ENCODE measurements at places on chromosomes 7 and 10. TPM values are rescaled to one million over a fixed set of nuclear protein-coding genes. Genes with fewer than 3 reads are reported as not detected.

The ACTR3C gene
- total RNA-seq, result 1.7 TPM

The TACC2 gene
- total RNA-seq, result 54.6 TPM

The ACTL6B gene
- total RNA-seq, result not detected

The DENND2A gene
- total RNA-seq, result 26.4 TPM

The ELAPOR2 gene
- 17.8 TPM for total RNA-seq

The FAM221A gene
- 3.7 TPM for total RNA-seq

The GBX1 gene
- total RNA-seq, result not detected

The ANKRD61 gene
- 0.42 TPM for total RNA-seq

The SLC18A3 gene
- total RNA-seq, result not detected

The NUTM2E gene
- total RNA-seq, result not detected

The AMPH gene
- 7.3 TPM for total RNA-seq

The ATRNL1 gene
- 0.32 TPM for total RNA-seq

All from posterior vena cava (tissue), 2 donors.